ENCODE measurements at places on chromosomes 6 and 20. TPM values are rescaled to one million over a fixed set of nuclear protein-coding genes. Genes with fewer than 3 reads are reported as not detected.

PAK5 gene
- not detected for total RNA-seq

FAM209B gene
- total RNA-seq: 1.0 TPM

BPIFB1 gene
- total RNA-seq: not detected

- H3K36me3 ChIP-seq: peaks cover 38% of the 10 kb centered on the region
- no peak for DNase-seq
- H3K27me3 ChIP-seq: no peaks in the 10 kb centered on the region
- H3K27ac ChIP-seq: no peak overlapping the region
- H3K4me3 ChIP-seq: no peak overlapping the region
- H3K4me1 ChIP-seq: peaks cover 13% of the 10 kb centered on the region
Observed at GRCh38 chr6:149766156-149766769, 16.7 kb downstream of the PCMT1 start.

GRCh38 chr20:3681352-3681930 lies 369 bp downstream of the ADAM33 start:
- H3K27me3 ChIP-seq: peaks cover 37% of the 10 kb centered on the region
- H3K4me1 ChIP-seq: no peaks in the 10 kb centered on the region
- H3K36me3 ChIP-seq: no peaks in the 10 kb centered on the region
- no peak overlapping the region for H3K4me3 ChIP-seq
- no peak for DNase-seq
- H3K27ac ChIP-seq: no peak overlapping the region

DNA sequence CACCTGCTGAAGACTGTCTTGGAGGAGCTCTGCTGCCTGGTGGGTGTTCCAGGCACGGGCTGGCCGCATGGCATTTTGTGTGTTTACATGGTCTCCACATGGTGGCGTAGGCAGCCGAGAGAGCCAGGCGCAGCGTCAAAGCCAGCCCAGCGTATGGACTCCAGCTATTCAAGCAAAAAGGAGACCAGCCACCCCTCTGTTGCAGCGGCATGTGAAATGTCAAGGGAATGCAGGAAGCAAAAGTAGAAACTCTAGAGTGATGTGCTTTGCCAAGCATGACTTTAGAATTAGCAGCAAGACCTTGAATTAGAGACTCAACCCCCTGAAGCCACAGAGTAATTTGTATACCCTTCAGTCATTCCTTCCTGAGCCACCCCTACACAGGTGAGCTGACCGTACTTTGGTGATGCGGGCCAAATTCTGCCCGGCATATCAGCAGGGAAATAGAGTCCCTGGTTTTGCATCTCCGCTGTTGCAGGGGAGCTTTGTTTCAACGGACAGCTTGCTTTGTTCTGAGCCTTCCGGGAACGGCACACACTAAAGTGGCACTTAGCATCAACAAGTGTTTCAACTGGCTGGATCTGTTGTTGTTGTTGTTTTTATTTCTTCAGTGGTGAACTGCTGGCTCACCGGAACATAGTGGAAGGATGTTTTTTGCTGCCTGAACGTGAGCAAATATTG lies 48.5 kb downstream of the FNDC1 start:
- H3K36me3 ChIP-seq: no peaks in the 10 kb centered on the region
- peaks cover 16% of the 10 kb centered on the region for H3K27me3 ChIP-seq
- no peak overlapping the region for H3K27ac ChIP-seq
- peak; percentile 42 for DNase-seq

DNA sequence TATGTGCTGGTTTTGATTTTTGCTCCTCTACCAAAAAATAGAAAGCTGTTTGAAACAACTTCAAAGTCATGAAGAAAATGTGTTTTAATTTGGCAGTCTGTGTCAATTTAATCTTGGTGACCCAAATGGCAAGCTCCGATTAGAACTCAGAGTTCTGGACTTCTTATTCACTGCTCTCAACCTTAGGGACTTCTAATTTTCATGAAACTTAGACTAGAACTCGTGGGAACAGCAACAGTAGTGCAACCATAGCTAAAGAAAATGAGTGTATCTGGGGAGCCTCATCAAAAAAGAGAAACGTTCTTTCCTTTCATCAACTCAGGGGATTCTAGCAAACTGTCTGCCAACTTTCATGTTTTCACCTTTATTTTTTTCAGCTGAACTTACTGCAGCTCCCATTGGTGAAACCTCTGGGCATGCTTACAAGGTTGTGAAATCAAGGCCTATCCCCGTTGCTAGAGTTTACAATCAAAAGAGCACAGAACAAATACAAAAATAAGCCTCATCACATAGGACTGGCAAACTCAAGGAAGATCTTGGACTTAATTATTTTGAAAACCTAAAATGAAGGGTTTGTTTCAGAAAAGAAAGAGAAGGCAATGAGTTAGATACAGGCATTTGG lies 114.0 kb upstream of the HSF2 start:
- no peaks in the 10 kb centered on the region for H3K27me3 ChIP-seq
- H3K36me3 ChIP-seq: no peaks in the 10 kb centered on the region
- DNase-seq: no peak

DNA sequence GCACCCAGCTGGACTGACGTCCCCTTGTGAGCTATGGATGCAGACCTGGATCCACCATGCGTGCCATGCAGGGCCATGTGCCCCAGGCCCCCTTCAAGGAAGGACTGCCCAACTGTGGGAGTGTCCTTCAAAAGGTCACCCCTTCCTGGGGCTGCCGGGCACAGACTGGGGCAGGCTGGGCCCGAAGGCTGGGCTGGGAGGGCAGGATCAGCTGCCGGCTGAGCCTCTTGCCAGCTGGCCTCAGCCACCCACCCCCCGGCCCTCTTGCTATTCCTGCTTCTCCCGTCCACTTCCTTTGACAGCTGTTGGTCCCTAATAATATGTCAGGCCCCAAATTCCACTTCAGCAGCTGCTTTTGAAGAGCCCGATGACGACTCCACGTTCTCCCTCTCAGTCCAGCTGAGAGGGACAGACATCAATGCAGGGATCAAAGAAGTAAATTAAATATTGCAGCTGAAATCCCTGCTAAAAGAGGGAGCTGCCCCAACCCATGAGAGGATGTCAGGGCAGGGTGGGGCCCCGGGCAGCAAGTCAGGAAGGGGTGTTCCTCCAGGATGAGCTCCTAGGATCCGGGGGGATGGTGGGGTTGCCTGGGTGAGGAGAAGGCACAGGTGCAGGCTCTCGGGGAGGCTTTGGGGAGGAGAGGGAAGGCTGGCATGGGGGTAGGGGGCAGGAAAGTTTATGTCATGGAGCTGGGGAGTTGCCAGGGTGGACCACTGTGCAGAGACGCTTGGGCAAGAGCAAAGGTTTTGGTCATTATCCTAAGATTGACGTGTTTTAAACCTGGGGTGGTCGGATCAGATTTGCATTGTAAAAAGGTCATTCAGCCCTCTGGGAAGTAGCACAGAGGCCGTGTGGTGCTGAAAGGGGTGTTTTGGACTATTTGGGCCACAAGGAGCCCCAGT lies 185.0 kb downstream of the ANKRD60 start:
- no peak for DNase-seq
- no peaks in the 10 kb centered on the region for H3K4me1 ChIP-seq
- H3K27me3 ChIP-seq: peaks cover 7% of the 10 kb centered on the region
- H3K27ac ChIP-seq: no peak overlapping the region
- H3K4me3 ChIP-seq: no peak overlapping the region

DNA sequence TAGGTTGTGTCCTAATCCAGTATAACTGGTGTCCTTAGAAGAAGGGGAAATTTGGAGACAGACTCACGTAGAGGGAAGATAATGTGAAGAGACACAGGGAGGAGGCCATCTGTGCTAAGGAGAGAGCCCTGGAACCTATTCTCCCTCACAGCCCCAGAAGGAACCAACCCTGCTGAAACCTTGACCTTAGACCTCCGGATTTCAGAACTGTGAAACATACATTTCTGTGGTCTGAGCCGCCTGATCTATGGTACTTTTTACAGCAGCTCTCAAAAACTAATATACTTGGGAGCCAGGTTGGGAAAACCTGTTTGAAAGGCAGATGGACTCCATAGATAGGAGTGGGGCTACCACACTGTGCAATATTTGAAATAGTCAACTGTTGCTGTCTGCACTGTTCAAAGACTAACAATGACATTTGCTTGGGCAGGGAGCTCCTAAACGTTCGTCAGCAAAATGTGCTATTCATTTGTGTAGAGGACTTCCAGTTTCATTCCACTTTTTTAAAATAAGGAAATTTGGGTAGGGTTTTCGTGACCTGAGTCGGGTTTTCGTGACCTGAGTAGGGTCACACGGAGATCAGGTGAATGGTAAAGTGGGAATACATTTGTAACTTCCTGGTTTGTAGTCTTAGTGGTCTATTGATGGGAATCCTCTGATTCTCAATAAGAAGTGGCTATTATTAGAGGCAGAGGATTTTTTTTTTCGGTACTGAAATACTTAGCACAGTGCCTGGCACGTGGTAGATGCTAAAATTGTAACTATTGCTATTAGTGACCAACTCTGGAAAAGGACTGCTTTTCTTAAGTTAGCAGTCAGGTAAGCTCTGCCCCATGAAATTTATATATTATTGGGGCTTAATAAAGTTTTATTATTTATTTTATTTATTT lies 11.4 kb downstream of the TAGAP start:
- DNase-seq: no peak
- peak overlapping the region; percentile 52 for H3K27ac ChIP-seq
- H3K27me3 ChIP-seq: no peaks in the 10 kb centered on the region
- H3K4me3 ChIP-seq: no peak overlapping the region

DNA sequence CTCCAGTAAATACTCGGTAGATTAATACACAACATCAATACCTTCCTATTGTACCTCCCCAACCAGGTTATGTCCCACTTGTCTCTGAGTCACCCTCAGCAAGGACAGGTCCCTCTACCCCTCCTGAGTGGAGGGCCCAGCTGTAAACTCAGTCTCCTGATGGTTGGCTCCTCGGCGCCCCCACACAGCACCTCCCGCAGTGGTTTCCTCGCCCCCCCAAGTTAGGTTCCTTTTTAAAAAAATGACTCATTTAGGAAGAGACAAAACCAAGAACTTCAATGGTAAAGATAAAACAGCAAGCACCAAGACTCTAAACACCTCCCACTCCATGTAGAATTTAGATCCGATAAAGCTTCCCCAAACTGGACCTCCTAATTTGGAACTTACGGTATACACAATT lies 83.5 kb downstream of the TRERF1 start:
- peak overlapping the region; percentile 69 for H3K4me3 ChIP-seq
- peak; percentile 91 for DNase-seq
- peak overlapping the region; percentile 93 for H3K27ac ChIP-seq
- peaks cover 6% of the 10 kb centered on the region for H3K36me3 ChIP-seq
- H3K27me3 ChIP-seq: no peaks in the 10 kb centered on the region
- peaks cover 65% of the 10 kb centered on the region for H3K4me1 ChIP-seq

DNA sequence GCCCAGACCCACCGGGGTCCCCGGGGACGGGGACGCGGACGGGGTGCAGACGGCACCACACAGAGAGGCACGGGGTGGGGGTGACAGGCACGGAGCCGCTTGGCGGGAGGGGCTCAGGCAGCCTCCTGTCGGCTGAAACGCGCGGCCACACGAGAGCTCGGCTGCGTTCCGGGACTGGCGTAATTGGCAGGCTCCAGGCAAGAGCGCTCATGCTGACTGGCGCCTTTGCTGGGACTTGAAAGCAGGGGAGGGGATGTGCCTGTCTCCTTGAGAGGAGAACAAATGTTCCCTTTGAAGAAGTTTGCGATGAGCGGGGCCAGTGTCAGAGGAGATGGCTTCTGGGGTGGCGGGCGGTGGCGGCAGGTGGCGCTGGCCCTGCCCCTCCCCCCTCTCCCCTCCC lies 25.8 kb downstream of the BHLHE23 start:
- peaks cover 31% of the 10 kb centered on the region for H3K27me3 ChIP-seq
- no peaks in the 10 kb centered on the region for H3K36me3 ChIP-seq
- H3K4me3 ChIP-seq: no peak overlapping the region
- H3K27ac ChIP-seq: no peak overlapping the region

GRCh38 chr20:59676126-59676850 lies 71.9 kb downstream of the PHACTR3 start:
- DNase-seq: no peak
- no peak overlapping the region for H3K27ac ChIP-seq
- no peak overlapping the region for H3K4me3 ChIP-seq

- peaks cover 37% of the 10 kb centered on the region for H3K4me1 ChIP-seq
Observed at GRCh38 chr6:72649032-72649984, 27.4 kb downstream of the KCNQ5 start.

DNA sequence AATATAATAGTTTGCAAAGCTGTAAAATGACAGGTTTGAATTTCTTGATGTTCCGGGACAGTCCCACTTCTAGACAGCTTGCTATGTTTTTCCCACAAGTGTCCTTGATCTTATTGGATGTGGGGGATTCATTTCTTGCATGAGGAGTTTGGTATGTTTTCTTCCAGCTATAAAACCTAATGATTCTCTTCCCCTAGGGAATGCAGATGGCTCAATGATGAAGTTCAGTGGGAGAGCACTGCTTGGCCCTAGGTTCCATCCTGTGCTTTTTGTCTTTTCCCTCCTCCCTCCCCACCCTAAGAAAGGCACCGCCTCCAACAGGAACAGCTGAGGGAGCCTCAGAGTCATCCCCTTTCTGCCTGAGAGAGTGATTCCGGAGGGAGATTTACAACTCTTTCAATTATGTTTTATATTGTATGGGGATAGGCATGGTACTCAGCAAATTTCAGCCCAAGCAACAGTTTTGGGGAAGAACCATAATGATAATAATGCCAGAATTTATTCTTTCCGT lies 149.2 kb downstream of the PHACTR1 start:
- peaks cover 2% of the 10 kb centered on the region for H3K27me3 ChIP-seq
- no peaks in the 10 kb centered on the region for H3K36me3 ChIP-seq
- no peak overlapping the region for H3K27ac ChIP-seq
- DNase-seq: no peak
- no peak overlapping the region for H3K4me3 ChIP-seq

DNA sequence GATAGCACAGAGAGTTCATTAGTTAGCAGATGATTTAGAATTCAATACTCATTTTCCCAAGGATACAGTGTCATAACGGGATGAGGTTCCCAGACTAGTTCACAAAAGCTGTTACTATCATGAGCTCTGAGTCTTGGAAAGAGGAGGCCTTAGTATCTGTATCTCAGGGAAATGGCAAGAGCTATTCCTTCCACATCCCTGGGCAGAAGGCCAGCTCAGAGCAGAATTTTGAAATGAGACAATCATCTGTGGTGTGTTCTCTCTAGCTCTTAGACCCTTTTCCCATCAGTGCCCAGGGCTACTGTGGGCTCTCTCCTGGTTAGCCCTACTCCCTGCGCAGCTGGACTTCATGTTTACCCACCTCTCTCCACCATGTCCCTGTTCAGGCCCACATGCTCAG lies 64.5 kb downstream of the JAG1 start:
- no peak for DNase-seq
- peaks cover 12% of the 10 kb centered on the region for H3K36me3 ChIP-seq
- H3K27me3 ChIP-seq: no peaks in the 10 kb centered on the region
- H3K4me1 ChIP-seq: no peaks in the 10 kb centered on the region
- no peak overlapping the region for H3K4me3 ChIP-seq

DNA sequence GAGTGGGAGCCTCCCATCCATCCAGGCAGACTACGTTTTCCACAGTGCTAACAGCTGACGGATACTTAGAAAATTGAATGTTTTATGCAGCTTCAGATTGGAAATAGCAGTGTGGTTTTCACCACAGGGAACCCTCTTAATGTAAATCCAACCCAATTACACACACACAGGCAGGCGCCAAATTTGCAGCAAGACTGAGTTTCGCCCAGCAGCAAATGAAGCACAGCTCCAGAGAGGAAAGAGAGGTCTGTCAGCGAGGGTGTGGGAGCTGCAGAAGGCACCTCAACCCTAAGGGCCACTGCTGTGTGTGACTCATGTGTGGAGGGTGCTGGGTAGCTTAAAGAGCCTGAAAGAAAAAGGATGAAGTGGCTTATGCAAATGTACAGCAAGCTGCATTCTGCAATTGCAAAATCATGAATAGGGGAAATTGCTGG lies 365.7 kb downstream of the MAFB start:
- DNase-seq: no peak
- H3K4me1 ChIP-seq: no peaks in the 10 kb centered on the region
- H3K36me3 ChIP-seq: no peaks in the 10 kb centered on the region
- no peak overlapping the region for H3K27ac ChIP-seq
- H3K27me3 ChIP-seq: peaks cover 2% of the 10 kb centered on the region
- no peak overlapping the region for H3K4me3 ChIP-seq

Measured in activated CD8-positive, alpha-beta T cell treated with anti-CD3 and anti-CD28 coated beads for 36 hours (primary cell).